ENCODE measurements at places on chromosomes 11 and 22. TPM values are rescaled to one million over a fixed set of nuclear protein-coding genes. Genes with fewer than 3 reads are reported as not detected.

DNA sequence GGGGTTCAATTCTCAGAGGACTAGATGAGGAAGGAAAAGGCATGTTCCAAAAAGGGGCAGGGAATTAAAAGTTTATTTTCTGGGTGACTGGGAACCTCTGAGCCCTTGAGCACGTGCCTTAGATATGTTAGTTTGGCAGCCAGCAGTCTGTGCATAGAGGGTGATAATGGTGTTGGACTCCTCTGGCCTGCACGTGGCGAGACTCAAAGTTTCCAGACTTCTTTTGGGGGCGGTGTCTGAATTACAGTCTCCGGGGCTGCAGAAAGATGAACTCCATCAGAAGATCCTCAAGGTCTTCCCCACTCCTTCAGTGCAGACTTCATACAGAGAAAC lies 861 bp upstream of the ZNRF3 start:
- DNase-seq = no peak

DNA sequence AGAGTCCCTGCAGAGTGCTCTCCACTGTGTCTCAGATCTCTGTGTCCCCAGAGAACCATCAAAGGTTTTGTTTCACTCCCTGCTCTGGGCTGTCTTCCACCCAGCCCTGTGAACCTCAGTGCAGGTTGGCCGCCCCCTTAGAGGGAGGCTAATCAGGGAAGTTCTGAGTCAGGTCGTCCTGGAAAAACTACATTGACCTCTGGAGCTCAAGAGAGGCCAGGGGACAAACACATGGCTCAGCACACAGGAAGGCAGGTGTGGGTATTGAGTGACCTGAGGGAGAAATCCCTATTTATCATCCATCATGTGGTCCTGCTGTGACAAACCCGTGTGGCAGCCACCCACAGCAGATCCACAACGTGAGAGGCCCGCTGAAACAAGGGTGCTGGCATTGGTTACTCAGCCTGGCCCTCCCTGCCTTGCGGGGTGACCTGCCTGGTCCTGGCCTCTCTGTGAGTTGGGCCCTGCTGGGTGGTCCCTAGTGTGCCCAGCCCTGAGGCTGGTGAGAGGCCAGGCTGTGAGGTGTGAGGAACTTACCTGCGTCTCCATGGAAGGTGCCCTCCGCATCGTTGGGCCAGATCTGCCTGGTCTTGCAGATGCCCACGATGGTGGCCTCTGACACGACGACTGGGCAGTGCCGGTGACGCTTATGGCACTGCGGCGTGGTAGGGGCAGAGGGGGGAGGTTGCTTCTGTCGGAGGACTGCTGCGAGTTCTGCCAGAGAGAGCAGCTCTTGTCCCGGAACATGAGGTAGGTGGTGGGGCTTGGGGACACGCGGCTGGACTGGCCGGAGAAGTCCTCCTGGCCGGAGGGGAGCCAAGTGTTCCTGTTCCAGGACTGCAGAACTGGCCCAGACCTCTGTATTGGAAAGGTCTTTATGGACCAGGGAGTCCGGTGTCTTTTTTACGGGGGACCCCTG lies 669 bp upstream of the BCR start:
- no peak for DNase-seq

- peak; percentile 56 for DNase-seq
Measured at GRCh38 chr11:73140213-73141030, 1.7 kb downstream of the FCHSD2 start.

DNA sequence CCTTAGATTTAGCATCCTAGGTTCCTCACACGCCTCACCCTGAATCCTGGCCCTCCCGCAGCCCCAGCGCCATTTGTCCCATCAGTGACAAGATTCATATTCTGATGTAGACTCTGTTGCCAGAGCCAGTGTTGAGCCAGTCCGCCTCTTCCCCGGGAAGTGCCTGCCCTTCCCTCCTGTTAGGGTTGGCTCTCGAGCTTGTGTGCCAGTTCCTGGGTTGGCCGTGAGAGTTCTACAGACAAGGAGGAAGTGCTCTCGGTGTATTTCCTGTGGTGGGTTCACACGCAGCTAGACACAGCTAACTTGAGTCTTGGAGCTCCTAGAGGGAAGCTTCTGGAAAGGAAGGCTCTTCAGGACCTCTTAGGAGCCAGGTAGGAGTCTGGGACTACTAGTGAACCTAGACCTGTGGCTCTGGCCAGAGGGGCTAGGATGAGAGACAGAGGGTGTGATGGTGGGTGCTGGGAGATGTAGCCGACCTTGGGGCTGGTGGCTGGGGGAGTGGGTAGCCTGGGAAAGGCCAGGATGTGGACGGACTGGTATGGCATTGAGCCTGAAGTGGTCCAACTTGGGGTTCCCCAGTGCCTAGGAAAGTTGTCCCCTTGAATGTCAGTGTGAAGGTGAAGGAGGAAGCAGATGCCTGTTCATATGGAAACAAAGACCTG lies at the start of gene IL18BP:
Gene IL18BP, plus strand, starts transcription at position 261 of the 662 bp plus-strand sequence. CDS start 1,076 bp downstream, outside the sequence.
- no peak for DNase-seq

DNA sequence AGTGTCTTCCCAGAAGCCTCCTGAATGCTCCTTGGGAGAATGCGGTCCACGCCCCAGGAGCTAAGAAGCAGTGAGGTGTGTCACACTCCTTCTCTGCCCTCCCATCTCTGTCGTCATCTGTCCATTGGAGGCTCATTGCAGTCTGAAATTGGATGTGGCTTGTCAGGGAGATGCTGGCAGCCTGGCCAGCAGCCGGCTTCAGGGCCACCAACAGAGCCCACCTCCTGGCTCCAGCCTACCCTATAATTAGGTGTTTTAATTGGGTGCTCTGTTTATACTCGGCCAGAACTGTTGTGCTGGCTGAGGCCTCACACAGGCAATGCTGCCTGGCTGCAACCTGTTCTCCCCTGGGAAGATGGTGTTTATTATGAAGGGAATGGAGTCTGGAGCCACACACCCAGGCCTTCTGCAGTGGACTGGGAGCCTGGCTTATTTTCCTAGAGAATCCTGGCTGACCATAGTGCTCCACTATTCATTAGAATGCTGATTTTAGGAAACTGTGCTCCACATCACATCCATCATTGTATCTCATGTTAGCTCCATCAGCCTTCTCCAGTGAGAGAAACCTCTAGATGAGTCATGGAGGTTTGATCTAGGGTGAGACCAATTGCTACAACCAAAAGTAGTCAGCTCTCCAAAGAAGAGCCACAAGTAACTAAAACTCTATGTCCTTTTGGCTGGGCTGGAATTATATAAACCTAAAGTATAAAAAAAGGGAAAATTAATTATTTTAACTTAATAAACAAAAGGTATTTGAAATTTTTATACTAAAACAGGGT lies 86.8 kb upstream of the CRTAM start:
- DNase-seq = no peak

DNA sequence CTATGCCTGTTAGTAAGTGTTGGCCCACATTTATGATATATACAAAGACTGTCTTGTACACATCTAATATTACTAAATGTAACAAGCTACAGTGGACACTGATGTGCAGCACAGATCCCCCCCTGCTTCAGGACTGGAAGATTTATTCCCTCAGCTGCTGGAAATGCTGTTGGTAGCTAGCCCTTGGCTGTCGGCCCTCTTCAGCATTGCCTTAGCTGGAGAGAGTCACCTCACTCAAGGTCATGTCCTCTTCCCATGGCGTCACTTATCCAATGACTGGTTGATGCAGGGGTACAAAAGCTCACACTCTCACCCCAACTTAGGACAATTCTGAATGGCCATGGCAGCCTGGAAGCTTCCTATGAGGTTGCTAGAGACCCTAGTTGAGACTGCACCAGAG lies 312.7 kb downstream of the SOX6 start:
- DNase-seq = no peak

GRCh38 chr22:24325105-24325757 lies 54.6 kb downstream of the SPECC1L start:
- peak; percentile 70 for DNase-seq

- DNase-seq = peak; percentile 89
Measured at GRCh38 chr11:44286268-44286880, 23.6 kb downstream of the ALX4 start.

- no peak for DNase-seq
Measured at GRCh38 chr11:75214843-75215242, 25.7 kb upstream of the TPBGL start.

GRCh38 chr11:1949302-1949701 lies 2.2 kb downstream of the MRPL23 start:
- no peak for DNase-seq

DNA sequence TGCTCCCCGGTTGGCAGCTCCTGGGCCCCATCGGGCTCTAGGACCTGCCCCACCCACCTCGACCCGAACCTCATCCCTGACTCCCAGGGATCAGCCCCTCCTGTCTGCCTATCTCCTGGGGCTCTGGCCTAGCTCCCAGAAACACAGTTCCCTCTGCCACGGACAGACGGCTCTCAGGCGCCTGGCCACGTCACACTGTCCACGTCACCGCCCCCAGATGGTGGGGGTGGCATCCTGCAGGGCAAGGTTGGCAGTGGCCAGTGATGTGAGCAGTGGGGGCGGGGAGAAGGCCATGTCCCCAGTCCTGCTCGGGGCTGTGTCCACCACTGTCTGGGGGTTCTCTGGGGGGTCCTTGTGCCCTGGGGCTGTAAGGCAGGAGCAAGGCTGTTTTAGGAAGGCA lies 29.2 kb downstream of the SYT7 start:
- peak; percentile 39 for DNase-seq

DNA sequence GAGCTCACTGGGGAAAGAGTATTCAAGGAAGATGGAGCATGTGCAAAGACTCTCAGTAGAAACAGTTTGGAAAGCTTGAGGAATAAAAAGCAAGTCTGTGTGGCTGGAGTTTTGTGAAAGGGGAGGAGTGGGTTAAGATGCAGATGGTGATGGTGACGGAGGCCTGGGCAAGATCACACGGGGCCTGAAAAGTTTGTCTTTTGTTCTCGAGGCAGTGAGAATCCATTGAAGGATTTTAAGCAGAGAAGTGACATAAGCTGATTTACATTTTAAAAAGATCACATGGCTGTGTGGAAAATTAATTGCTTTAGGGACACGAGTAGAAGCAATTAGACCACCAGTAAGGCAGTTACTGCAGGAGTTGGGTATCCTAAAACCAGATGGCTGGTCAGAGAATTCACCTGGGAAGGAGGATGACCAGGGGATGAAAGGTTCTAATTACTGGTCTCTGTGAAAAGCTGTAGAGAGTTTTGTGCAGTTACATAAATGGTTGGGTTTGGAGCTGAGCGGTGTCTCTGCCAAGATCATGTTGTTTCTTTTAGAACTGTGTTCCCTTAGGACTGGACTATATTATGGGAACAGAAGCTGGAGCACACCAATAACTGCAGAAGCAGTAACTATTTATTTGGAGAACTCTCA lies 7.1 kb downstream of the RRP8 start:
- no peak for DNase-seq

GRCh38 chr11:12829131-12829530 lies 154.9 kb downstream of the TEAD1 start:
- DNase-seq = no peak

GRCh38 chr11:33980897-33981296 lies 70.6 kb upstream of the CAPRIN1 start:
- no peak for DNase-seq

DNA sequence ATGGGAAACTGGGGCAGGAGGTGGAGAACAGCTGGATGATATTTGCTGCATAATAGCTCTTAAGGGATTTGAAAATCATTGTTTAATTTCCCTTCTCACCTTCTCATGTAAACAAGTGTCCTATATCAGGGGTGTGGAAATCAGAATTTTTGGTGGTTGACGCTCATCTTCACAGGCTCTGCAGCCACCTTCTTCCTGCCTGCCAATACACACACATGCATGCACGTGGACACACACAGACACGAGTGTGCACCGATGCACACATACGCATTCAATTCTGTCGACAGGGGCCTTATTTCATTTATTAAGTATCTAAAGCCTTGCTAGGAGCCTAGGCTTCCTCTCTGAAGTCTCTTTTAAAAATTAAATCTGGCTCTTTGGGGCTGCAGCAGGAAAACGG lies 349.4 kb upstream of the NCAM1 start:
- no peak for DNase-seq

GRCh38 chr11:73537969-73538368 lies 59.9 kb downstream of the FAM168A start:
- no peak for DNase-seq

- DNase-seq = no peak
Measured at GRCh38 chr22:18083406-18083805, 5.6 kb downstream of the PEX26 start.

GRCh38 chr11:46508360-46508759 lies 85.5 kb downstream of the AMBRA1 start:
- no peak for DNase-seq

DNA sequence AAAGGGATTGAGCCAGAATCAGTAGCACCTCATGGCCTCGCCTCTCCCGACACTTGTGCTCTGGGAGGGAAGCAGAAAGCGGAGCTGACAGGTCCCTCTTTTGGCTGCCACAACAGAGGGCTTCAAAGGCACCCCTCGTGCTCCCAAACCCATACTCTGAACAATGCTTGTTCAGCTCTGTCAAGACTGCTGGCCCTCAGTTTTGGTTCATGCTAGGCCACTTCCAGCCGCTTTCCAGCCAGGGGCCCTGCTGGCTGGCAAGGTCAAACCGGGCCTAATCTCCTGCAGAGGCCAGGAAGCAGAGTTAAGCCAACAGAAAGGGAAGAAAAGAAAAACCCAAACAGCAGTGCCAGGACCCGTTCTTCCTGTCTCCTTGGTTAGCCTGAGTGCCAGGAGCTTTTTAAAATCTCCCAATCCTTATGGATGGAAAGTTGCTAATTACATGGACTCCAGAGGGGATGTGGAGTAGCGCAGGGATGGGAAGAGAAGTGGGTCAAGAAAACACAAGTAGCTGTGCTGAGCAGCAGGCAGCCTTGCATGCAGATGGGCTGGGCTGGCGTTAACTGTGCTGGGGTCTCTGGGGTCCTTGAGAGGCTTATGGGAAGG lies 150.6 kb downstream of the GRIK4 start:
- no peak for DNase-seq

- no peak for DNase-seq
Measured at GRCh38 chr11:122703541-122704272, 48.2 kb downstream of the UBASH3B start.

- no peak for DNase-seq
Measured at GRCh38 chr11:128909438-128910125, 18.4 kb downstream of the KCNJ5 start.

- no peak for DNase-seq
Measured at GRCh38 chr11:4203603-4204360, 109.2 kb downstream of the RRM1 start.

DNA sequence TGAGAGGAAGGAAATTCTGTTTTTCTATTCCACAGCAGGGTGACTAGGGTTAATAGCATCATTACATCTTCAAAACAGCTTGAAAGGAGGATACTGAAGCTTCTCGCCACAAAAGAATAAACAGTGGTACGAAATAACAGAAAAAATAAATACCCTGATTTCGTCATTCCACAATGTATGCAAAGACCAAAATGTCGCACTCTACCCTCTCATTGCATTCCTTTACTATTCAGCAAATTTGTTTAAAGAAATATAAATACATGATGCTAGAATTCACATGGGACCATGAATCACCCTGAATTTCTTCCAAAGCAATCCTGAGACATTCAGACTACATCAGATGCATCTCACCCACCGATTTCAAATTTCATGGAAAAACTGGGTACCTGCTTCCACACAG lies 112.3 kb upstream of the TOP3B start:
- DNase-seq = no peak

GRCh38 chr11:35474688-35475087 lies 50.7 kb downstream of the PAMR1 start:
- DNase-seq = no peak

ZP1 gene
- polyA plus RNA-seq = 0.32 TPM

JHY gene
- polyA plus RNA-seq = 3.4 TPM

FAM83F gene
- polyA plus RNA-seq = not detected

OR5B21 gene
- polyA plus RNA-seq = not detected

MRPL40 gene
- 32.1 TPM for polyA plus RNA-seq

CATSPER1 gene
- 0.75 TPM for polyA plus RNA-seq

OR51D1 gene
- polyA plus RNA-seq = not detected

All from A549 (cell line).